ENCODE measurements at places on chromosomes 3 and 15.

GRCh38 chr3:24683633-24684384 lies 189.2 kb upstream of the THRB start:
- DNase-seq: no peak

- no peak for DNase-seq
Observed at GRCh38 chr15:71484080-71484479, 326.3 kb upstream of the NR2E3 start.

DNA sequence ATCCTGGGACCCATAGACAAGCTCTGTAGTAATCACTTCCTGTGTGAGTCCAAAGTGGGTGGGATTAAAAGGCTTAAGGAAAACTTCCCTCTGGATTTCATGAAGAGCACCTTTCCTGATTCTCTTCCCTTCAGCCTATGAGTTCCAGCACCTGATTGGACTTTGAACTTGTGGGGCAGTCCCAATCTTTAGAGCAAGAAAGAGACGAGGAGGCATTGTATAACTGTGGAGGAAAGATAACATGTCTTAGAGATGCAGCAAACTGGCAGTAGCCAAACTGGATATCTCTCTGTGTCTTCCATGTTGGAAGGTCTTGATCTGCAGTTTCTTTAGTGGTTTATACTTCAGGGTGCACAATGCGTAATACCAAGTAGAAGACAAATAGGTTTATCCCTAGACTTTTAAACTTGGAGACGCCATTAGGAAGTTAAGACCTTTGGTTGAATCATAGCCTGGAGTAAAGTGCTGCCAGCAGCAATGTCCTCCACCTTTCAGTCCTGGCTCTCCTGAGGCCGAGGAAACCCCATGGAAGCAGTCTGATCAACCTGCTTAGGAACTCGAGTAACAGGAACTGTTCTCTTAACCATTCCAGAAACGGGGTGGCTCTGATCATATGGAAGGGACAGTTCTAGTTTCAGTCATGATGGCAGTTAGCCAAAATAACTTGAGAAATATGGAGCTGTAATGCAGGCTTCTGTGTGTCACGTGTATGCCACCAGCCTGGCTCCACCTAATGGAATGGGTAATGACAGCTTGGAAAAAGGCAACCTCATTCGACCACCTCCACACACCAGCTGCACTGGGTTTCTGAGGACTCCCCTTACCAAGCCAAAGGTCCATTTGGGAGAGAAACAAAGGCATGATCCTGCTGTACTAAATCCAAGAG lies 4.7 kb downstream of the EIF1B start:
- no peak for DNase-seq

DNA sequence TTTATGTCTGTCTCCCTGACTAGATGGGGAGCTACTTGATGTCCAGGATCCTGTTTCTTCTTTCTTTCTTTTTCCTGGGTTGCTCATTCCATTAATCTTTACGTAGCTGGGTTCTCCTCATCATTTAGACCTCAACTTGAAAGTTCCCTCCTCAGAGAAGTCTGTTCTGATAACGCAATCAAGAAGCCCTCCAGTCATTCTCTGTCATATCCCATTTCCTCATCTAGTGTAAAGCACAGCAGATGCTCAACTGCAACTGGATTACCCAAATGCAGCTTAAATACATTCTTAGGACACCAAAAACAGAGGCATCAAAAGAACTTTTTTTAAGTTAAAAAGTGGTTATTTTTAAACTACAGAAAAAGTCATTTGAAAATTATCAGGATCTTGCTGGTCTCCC lies 51.7 kb upstream of the ST3GAL6 start:
- DNase-seq: no peak

- no peak for DNase-seq
Observed at GRCh38 chr3:45817831-45818522, 21.6 kb upstream of the SLC6A20 start.

GRCh38 chr3:12869035-12869621 lies 27.8 kb upstream of the RPL32 start:
- no peak for DNase-seq

GRCh38 chr15:36458411-36458810 lies 121.0 kb upstream of the CDIN1 start:
- no peak for DNase-seq

DNA sequence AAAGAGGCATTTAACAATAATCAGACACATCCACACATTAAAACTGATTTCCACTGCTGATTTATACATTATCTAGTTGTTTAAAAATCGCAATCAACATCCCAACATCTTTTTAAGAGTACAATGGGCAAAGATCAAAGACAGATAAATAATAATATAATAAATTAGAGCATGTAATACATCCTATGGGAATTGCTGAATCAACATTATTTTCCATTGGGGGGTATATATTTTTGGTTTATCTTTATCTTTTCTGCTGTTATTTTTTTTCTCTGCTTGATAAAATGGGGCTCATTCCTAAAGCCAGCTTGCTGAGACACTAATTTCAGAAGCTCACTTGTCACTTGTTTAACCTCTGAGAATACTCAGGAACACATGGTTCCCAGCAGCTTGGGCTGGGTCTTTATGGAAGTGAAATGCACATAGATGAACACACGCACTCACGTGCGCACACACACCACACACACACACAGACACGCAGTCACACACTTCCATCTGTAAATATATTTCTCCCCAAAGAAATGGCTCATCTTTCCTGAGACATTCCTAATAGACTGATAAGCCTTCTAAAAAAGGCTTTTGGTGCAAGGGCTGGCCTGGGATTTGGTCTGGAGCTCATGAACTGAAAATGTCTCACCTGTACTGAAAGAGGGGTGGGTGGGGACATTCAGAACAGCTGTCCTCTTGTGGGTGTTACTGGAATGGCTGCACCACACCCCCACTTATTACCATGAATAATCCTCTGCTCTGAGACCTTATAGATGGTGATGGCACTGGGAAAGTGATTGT lies 3.5 kb upstream of the PPIB start:
- DNase-seq: no peak

- no peak for DNase-seq
Observed at GRCh38 chr3:130916507-130917167, 22.8 kb downstream of the ATP2C1 start.

DNA sequence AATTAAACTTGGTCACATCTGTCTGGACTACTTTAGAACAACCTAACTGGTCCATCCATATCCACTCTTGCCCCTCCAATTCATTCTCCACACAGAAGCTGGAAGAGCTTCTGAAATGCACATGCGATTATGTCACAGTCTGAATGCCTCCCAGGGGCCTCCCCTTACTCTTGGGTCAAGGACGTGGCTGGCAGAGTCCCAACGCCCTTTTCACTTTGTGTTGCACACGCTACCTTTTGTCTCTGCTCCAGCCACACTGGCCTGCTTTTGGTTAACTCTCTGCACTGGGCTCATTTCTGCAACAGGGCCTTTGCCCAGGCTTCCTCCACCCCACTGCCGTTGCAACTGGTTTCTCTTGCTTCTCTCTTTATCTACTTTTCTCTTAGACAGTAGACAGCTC lies 245.2 kb downstream of the IL20RB start:
- DNase-seq: no peak

DNA sequence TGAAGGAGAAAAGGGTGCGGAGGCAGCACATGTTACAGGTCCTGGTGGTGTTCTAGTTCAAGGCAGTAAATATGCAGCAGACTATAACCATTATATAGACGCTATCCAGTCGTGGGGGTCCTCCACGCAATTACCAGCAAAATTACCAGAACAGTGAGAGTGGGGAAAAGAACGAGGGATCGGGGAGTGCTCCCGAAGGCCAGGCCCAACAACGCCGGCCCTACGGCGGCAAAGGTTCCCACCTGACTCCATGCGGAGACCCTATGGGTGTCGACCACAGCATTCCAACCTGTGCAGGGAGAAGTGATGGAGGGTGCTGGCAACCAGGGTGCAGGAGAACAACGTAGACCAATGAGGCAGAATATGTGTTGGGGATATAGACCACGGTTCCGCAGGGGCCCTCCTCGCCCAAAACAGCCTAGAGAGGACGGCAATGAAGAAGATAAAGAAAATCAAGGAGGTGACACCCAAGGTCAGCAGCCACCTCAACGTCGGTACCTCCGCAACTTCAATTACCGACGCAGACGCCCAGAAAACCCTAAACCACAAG lies 89.0 kb upstream of the TPM1 start:
- DNase-seq: no peak

DNA sequence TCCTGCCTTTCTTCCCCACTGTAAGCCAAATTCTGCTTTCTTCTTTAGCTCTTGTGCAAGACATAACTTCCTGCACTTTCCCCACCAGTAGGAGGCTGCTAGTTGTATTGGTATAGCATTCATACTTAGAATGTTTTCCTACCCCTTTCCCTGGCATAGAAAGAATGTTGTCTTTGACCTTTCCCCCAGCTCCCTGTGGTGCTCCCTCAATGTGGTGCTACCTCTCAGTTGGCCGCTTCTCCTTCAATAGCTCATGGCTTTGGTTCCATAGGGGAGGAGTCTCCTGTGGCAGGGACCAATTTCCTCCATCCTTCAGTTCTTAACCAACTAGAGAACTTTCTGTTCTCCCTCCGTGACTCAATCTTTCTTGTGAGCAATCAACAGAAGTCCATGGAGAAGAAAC lies 67.5 kb upstream of the AKAP13 start:
- no peak for DNase-seq

GRCh38 chr3:14793126-14793857 lies 25.5 kb upstream of the FGD5 start:
- DNase-seq: no peak

- no peak for DNase-seq
Observed at GRCh38 chr15:74307827-74308811, 59.3 kb downstream of the CYP11A1 start.
